Daoy (cell line): ENCODE measurements at places on chromosomes 5 and 9.

DNA sequence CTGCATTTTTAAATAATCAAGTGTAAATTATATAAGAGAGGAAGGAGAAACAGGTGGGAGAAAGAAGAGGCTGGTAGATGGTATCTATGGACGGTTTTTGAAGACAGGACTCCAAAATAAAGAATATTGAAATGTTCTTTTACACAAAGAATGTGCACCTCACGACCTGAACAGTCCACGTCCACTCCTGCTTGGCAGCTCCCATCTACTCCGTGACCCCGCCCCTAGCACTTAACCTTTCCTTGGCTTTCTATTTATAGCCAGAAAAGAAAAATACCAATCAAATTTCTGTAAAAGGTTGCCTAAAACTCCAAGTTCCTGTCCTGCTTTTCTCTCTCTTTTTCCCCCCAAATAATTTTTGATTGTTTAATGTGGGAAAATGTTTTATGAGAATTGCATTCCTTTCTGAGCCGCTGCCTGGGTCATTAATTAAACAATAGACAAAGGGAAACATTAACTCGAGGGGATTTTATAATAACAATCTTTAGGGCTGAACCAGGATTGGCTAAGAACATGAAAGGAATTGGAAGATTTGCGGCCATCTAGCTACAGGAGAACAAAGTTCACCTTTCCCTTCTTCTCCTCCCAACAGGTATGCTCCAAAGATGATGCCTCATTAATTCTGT is 173.6 kb upstream of the MAP3K1 start:
- no peak for DNase-seq

DNA sequence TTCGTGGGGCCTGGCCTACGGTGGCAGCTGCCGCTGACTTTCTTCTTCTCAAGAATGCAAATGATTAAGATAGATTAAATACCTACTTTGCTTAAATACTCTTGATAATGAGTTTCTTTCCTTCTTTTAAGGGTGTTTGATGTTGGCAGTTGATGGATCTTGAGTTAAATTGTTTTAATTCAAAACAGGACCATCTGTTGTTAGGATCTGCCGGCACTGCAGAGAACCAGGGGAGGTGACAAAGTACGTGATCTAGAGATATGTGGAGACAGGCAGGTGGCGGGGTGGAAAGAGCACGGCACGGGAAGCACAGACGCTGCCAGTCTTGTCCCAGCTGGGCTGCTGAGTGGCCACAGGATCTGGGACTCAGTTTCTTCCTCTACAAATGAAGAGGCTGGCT is 37.9 kb downstream of the MED27 start:
- no peak for DNase-seq

GRCh38 chr9:84834426-84834825 is 164.9 kb downstream of the NTRK2 start:
- no peak for DNase-seq

- no peak for DNase-seq
Observed at GRCh38 chr9:18136354-18136994, 337.5 kb upstream of the ADAMTSL1 start.

GRCh38 chr9:36099718-36100117 is 36.8 kb upstream of the GLIPR2 start:
- DNase-seq = no peak

DNA sequence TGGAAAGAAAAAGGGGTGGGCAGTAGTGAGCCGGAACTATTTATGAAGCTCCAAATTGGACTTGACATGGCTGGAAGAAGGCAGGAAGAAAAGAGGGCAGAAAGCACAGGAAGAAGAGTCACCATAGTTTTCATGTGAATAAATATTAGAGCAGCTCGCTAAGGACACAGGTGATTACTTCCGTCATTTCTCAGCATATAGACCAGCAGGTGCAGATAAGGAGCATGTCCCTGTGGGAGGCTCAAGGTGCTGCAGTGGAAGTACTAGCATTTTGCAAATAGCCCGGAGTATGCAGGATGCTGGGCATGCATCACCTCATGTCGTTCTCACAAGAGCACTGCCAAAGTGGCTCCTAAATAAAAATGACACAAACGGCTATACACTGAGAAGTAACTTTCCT is 71.3 kb upstream of the HTR4 start:
- no peak for DNase-seq

DNA sequence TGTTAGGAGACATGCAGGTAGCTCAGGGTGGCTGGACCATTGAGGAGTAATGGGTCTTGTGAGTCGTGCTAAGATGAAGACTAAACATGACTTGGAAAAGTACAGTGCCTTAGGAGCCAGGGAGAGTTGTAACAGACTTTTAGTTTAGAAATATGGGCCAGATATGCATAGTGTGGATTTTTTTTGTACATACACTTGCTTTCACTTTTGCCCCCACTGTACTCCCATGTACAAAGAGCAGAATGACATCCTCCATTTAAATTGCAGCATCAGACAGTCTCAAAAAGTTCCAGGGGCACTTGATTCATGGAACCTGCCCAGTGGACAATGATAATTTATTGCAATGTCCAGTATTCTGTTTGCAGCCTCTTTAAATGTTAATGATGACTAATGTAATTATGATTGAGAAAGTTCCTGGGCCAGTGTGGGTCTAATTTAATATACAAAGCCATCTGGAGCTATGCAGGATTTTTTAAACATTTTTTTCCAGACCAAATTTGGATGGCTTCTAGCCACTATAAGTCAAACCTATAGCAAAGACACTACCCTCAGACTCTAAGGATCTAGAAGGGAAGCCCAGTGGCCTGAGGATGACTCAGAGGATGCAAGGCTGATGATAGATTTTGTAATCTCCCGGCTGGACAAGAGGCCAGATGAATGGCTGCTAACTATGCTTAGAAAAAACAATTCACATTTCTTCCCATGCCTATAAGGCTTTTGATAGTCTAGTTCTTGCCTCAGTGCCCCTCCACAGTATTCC is 80.1 kb downstream of the TRPC7 start:
- no peak for DNase-seq

- DNase-seq = peak; percentile 11
Observed at GRCh38 chr5:97534166-97534565, 351.1 kb upstream of the RIOK2 start.

- DNase-seq = no peak
Observed at GRCh38 chr5:154485096-154485491, 7.1 kb upstream of the HAND1 start.

DNA sequence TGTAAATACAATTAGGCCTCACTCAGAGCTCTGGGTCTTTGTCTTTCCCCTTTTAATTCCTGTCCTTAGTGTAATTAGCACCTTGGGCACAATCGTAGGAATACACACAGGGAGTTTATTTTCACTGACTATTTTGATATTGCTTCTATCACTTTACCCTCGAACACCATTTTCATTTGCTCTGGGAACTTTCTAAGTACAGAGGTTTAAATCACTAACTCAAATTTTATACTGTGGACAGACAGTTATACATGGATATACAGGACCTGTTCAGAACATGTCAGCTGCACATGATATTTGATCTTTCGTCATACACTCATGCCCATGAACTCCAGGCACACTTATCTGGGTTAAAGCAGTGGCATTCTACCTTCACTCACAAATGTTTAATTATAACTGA is 217.8 kb upstream of the TMEM161B start:
- DNase-seq = no peak

DNA sequence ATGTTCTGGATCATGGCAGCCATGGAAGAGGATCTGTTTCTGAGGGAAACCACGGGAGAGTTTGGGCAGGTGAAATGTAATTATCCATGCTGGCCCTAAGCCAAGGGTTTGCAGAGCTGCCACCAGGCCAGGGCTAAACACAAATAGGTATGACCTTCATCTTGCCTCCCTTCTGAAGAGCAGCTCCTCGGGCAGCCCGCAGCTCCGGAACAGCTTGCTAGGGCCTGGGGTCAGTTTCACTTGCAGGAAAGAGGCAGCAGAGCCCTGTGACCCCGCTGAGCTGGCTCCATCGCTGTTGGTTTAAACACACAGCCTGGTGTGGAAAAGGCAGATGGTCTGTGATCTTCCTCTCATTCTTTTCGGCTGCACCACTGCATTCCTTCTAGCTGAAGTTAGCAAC is 141.4 kb downstream of the TMEM38B start:
- DNase-seq = no peak

DNA sequence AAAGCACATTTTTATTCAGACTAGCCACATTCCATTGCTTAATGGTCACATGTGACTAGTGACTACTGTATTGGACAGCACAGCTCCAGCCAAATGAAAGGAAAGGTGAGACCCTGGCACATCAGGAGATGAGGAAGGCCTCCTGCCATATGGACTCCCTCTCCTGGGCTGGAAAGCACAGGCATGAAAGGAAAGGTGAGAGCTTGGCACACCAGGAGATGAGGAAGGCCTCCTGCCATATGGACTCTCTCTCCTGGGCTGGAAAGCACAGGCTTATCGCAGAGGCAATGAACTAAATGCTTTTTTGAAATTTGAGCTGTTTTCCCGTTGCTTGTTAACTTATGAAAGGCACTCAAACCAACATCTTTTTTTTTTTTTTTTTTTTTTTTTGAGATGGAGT is 144.8 kb upstream of the SLC12A2 start:
- no peak for DNase-seq

DNA sequence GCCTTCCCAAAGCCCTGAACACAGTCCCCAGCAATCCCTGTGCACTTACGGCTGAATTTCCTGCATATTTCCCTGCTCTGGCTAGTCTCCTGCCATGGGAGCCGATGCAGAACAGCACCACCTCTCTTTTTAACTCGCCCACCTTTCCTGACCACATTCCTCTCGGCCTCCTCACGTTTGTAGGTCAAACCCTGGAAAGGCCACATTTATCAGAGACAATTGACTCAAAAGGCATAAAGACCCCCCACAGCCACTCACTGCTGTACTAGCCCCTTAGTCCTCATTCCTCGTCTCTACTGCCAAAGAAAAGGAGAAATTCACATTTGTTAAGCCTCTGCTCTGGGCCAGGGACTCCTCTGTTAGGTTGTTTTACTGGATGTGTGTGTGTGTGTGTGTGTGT is 43.6 kb downstream of the ENC1 start:
- no peak for DNase-seq

- DNase-seq = no peak
Observed at GRCh38 chr5:133222979-133223378, 171.2 kb downstream of the HSPA4 start.

DNA sequence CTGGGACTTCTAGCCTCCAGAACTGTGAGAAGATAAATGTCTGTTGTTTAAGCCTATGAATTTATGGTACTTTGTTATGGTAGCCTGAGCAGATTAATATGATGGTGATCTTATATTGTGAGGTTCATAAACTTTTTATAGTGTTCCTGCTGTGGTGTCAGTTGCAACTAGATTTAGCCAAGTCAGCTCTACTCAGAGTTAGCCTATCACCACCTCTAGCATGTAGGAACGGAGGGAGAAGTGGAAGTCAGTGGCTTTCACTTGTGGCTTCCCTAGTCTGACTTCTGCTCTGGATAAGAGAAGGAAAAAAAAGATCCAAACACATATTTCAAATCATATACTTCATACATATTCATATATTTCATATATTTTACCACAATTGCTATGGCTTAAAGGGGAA is 6.6 kb downstream of the POC5 start:
- no peak for DNase-seq

DNA sequence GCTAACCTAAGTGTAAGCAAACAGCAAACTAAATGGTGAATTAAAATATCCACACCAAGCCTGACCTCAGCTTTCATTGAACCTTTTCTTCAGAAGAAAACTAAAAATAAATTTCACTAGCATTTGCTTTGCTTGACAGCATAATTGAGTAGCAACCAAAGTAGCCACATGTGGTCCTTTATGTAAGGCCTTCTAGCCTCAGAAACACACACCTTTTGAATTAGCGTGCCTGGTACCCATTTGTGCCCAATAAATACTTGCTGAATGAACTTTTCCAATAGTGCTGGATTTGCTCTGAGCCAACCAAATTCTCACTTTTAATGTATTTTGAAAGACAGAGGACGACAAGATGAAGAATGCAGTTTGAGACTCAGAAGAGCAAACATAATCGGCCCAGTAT is 2.1 kb upstream of the NIPBL start:
- no peak for DNase-seq

DNA sequence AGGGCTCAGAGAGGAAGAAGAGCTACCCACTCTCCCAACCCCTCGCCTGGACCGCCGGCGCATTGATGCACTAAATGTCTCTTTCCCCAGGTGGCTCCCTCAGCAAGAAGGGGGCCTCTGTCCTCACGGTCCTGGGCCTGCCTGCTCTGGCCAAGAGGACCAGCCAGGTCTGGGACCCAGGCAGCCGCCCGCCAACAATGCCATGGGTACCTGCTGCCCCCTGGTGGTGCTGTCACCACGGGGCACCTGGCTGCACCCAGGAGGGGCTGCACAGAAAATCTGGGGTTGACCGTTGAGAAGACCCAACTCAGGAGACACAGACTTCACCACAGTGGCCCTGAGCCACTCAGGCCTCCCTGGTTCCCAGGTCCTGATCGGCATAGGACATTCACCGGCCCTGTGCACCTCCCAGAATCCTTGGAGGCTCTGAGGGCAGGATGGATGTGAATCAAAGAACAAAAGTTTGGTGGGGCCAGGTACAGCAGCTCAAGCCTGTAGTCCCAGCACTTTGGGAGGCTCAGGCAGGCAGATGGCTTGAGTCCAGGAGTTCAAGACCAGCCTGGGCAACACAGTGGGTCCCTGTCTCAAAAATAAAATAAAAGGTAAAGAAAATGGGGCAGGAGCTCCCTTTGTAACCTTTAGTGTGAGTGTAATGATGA is 2.4 kb upstream of the VAV2 start:
- peak; percentile 85 for DNase-seq

- peak; percentile 4 for DNase-seq
Observed at GRCh38 chr5:9337928-9338595, 207.8 kb downstream of the SEMA5A start.

GRCh38 chr5:142643634-142644033 is 42.3 kb downstream of the FGF1 start:
- DNase-seq = no peak

- no peak for DNase-seq
Observed at GRCh38 chr5:573206-573605, 38.9 kb upstream of the CEP72 start.

DNA sequence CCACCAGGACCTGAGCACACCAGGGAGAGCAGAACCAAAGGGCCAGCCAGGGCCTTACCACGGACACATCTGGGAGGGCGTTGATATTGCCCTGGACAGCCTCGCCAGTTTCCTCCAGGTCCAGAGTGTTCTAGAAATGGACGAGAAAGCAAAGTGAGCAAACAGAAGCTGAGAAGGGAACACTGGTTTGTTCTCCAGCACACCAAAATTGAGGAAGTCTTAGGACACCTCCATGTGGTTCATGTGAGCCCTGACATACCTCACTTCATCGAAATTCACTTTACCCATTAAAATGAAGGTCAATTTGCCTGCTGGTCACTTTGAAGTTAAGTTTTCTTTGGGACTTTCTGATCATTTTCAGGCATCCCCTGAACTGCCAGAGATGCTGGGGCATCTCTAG is 20.1 kb upstream of the AKNA start:
- DNase-seq = no peak

GRCh38 chr5:103375863-103376591 is 117.5 kb downstream of the MACIR start:
- DNase-seq = no peak
